ENCODE measurements at places on chromosomes 16 and 17.

DNA sequence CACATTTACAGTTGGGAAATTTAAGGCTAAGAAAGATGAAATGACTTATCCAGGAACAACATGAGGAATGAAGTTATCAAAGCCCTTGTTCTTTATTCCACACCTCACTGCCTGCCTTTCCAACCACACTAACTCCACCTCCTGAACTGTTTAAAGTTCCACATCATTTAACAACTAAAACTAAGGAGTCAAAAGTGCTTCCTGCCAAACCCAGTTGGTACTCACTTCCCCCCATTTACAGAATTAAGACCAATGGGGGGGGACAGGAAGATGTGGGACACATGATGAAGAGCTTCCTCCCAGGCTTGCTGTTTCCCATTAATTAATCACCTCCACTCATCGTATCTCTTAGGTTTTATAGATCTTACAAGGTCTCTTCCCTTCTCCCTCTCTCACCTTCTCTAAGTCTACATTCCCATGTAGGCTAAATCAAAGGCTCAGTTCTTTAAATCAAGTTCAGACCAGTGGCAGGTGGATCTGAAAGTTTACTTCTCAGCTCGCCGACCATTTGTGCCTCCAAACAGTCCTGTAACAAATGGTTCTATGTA lies 19.2 kb upstream of the TMEM101 start:
- no peak for DNase-seq

DNA sequence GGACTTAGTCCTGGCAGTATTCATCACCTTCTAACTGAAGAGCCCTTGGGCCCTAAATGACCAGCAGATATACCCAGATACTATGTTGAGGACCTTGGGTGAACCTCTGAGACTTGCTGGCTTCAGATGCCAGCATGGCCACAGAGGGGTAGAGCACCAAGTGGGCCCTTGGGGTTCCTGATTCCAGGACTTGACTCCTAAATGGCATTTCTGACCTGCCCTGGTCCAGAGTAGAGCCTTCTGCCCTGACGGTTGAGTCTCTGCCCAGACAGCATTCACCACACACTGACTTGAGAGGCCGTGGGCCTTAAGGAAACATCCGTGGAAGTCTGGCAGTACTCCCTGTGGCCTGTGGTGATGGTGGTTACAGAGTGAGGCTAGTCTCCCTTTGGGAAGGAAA lies 2.8 kb upstream of the APPBP2 start:
- DNase-seq: no peak

- DNase-seq: peak; percentile 84
Measured at GRCh38 chr17:79721993-79722671, 8.6 kb upstream of the ENPP7 start.

DNA sequence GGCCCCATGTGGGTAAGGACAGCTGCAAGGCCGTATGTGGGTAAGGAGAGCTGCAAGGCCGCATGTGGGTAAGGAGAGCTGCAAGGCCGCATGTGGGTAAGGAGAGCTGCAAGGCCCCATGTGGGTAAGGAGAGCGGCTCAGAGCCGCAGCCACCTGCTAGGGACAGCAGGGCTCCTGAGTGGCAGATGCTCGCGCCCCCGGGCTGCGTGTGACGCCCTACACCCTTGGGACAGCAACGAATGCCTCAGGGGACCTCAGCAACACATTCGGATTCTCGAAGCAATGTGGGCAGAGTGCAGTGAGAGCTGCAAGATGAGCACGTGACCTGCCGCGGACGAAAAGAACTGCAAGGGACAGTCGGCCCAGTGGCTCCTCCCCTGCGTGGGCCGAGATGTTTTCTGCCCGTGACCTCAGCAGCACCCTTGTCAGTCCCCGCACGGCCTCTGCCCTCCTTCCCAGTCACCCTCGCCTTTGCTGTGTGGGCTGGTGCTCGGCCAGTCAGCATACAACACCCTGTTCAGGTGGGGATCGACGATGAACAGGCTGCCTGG lies 9.6 kb upstream of the SLC38A8 start:
- no peak for DNase-seq

GRCh38 chr17:65122836-65123756 lies 14.1 kb upstream of the RGS9 start:
- peak; percentile 95 for DNase-seq

DNA sequence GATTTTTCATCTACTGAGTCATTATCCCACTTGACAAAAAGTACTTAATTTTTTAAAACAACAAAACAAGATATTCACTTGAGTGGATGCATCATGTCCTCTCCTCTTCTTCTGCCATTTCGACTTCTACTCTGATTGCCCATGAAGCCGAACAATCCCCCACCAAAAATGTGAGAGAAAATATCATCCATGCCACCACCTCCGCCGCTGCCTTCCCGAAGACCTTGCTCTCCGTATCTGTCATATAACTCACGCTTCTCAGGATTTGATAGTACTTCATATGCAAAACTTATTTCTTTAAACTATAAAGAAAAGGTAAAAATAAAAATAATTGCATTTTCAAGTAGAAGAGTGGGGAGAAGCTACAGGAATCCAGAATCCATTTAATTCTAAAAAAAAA lies 2.2 kb downstream of the DNAJA2 start:
- no peak for DNase-seq

- no peak for DNase-seq
Measured at GRCh38 chr16:68499006-68499405, 40.1 kb upstream of the ZFP90 start.

- DNase-seq: no peak
Measured at GRCh38 chr16:82782715-82783251, 156.0 kb downstream of the CDH13 start.

DNA sequence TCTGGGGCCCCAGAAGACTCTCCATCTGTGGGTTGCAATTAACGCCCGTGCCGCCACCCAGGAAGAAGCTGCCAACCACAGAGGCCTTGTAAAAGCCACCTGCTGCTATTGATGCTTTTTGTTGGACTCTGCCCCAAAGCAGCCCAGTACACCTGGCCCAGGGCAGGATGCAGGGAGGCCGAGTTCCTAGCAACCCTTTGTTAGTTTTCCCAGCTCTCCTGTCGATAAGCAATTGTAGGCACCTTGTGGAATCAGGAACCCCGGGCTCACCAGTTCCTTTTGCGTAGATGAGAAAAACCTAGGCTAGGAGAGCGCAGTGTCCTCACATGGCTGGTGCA lies 103.3 kb downstream of the ABCC6 start:
- no peak for DNase-seq

- DNase-seq: no peak
Measured at GRCh38 chr17:8939496-8940334, 25.8 kb downstream of the PIK3R5 start.

DNA sequence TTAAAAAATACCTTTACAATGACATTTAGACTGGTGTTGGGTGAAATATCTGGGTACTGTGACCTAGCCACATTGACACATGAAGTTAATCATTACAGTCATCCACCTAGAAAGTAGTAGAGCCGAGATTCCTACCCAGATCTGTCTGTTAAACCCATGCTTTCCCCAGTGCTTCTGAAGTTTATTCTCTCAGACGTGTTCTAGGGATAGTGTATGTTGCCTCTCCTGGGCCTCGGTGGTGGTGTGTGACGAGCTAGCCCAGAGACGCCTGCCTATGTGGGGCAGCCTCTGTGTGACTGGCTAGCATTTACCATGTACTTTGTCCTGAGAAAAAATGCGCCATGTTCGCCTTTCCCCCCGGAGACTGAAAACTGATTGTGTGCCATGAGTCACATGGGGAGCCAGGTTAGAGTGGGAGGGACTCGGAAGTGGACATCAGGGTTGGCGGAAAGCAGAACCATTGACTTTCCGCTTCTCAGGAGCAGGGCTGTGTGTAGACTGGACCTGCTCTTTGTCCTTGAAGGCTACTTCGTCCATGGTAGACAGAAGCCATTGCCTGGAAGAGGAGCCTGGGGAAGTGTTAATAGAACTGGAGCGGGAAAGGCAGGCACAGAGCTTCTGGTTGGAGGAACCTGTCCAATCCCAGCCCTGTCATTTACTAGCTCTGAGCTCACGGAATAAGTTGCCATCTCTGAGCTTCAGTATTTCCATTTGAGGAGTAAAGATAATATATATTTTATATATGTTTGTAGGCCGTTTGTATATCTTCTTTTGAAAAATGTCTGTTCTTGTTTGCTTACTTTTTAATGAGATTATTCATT lies 235.5 kb downstream of the SNX29 start:
- no peak for DNase-seq

- DNase-seq: no peak
Measured at GRCh38 chr17:14297161-14297851, 3.6 kb upstream of the HS3ST3B1 start.

DNA sequence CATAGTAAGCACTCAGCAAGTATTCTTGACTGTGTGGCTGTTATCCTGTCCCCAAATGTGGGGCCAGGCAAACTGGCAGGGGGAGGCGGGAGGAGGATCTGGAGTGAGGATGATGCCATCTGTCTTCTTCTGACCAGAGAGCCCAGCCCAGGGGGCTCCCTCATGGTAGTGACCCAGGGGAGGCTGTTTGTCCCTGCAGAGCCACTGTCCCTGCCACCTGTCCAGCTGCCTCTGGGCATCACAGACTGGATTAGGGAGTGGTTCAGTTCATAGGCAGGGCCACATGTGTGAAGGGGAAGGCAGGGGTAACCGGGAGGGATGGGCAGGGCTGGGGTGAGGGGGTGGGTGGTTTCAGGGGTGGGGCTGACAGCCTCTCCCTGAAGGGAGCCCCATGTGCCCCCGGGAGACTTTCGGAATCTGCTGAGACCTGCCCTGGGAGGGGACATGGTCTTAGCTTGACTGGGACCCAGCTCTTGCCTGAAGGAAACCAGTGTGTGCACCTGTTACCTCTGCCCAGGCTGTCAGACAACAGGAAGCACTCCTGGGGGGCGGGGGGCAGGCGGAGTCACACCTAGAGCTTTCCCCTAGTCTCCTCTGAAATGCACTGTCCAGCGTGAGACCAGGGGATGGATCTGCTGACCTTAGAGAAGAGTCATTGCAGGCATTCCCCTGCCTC lies 15.2 kb downstream of the ARHGAP23 start:
- DNase-seq: no peak

GRCh38 chr17:77602062-77602746 lies 356.3 kb upstream of the TNRC6C start:
- peak; percentile 17 for DNase-seq

DNA sequence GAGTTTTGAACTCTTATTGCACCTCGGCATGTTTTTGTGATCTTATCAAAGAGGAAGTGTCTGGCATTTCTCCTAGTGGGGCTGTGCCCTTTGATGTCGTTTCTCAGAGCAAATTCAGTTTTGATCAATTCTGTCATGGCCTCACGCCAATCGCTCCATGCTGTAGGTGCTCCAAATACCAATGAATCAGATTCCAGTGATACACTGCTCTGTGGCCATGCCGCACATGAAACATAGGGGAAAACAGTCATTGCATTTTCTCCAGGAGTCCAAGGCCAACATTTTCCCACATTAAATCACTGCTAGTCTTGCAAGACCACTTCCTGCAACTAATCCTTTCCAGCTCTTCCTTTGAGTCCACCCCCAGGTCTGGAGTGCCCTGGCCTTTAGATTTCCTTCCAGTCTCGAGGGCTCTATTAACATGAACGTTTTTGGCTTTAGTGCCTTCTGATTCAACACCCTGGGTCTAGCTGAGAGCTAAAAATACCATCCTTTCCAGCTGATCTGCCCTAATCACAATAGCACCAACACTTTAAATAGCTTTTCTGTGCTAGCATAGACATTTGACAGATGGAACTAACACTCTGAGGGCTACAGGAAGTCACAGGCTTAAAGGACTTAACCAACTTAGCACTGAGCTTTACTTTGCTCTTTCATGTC lies 18.2 kb upstream of the RASL10B start:
- peak; percentile 76 for DNase-seq

DNA sequence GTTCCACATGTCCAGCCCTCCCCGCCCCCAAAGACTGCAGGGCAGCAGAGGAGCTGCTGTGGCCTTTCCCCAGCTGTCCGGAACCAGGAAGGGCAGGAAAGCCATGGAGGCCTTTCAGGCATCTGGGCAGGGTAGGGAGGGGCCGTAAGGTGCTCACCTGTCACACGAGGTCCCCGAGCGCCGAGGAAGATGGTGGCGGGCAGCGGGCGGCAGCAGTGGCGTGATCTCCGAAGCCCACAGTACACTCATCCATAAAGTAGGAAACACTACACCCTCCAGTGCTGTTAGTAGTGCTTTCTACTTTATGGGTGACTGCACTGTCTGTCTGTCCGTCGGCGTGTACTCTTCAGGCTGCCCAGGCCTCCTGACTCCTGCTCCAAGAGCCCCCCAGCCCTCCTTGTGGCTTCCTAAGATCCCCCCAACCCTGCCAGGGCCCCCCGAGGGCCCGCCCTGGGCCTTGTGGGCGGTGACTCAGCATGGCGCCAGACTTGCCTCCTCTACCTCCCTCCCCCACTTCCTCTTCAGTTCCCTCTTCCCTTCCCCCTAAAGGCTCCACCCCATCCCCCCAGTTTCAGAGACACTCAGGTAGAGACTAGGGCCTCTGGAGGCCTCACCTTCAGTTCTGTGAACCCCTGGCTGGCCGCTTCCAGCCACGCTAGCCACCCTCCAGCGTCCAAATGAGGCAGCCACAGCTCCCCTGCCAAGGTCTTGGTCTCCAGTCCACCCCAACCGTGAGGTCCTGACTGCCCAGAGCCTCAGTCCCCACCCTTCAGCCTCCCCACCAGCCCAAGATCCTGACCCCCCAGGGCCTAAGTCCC lies 2.6 kb upstream of the TSPOAP1 start:
- DNase-seq: no peak

- DNase-seq: no peak
Measured at GRCh38 chr17:57008958-57009357, 31.0 kb downstream of the SCPEP1 start.

- DNase-seq: no peak
Measured at GRCh38 chr16:55566432-55567175, at the start of gene CAPNS2. CAPNS2 (plus strand) TSS chr16:55566684; CDS start chr16:55566757, 73 bp downstream.

- DNase-seq: no peak
Measured at GRCh38 chr16:81516478-81517149, 72.0 kb downstream of the CMIP start.

DNA sequence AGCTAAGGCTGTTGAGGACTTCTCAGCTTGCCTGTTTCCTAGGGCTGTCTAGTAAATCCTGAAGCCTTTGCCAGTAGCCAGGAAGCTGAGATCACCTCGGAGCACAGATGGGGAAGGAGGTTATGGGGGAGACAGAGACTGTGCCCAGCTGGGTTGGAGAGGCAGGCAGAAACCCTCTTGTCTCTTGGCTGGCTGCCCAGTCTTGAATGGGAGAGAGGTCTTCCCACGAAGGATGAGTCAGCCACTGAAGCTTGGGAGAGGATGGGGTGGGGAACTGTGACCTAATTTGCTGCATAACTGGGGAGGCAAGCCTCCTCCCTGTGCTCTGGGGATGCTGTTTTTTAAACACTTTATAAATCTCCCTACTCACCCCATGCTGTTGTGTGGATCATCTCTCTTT lies 69.8 kb downstream of the SHISA9 start:
- DNase-seq: peak; percentile 77

- DNase-seq: no peak
Measured at GRCh38 chr16:543301-544164, 16.0 kb downstream of the CAPN15 start.

GRCh38 chr16:13377143-13377542 lies 475.7 kb downstream of the SHISA9 start:
- no peak for DNase-seq

Measured in WERI-Rb-1 (cell line).